ENCODE measurements at places on chromosomes 3 and 15. TPM values are rescaled to one million over a fixed set of nuclear protein-coding genes. Genes with fewer than 3 reads are reported as not detected.

DNA sequence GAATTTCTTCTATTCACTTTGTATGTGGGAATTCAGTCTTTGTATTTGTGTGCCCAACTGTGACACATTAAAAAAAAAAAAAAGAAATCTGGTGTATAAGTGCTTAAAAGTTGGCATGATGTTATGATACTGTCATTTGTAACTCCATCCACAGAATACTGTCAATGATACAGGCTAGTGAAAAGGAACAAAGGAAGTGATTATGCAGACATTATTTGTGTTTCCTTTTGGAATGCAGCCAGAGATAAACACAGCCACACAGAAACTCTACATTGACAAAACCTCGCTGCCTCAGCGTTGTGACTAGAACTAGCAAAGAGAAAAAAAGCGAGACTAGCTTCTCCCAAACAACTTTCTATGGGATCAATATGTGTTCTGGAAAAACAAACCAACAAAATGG lies 519.2 kb upstream of the AGTR1 start:
- no peak for DNase-seq

DNA sequence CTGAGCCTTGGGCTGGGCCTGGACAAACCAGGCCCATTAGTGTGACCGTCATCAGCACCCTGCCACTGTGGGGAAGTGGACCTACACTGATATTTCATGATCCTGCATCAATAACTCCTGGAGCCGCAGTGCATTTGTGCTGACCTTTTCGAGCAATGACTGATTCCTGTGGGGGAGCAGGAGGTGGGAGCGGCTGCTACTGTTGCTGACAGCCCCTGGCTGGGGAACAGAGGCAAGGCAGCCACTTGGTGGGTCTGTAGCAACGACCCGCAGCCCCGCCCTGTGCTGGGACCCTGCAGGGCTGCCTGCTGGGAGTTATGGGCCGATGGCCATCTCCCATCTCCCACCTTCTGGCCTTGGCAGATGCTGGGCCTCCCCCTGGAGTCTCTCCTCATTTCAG lies 42.1 kb downstream of the CCDC33 start:
- no peak for DNase-seq

GRCh38 chr3:130748467-130748861 lies 1.8 kb upstream of the PIK3R4 start:
- DNase-seq = no peak

DNA sequence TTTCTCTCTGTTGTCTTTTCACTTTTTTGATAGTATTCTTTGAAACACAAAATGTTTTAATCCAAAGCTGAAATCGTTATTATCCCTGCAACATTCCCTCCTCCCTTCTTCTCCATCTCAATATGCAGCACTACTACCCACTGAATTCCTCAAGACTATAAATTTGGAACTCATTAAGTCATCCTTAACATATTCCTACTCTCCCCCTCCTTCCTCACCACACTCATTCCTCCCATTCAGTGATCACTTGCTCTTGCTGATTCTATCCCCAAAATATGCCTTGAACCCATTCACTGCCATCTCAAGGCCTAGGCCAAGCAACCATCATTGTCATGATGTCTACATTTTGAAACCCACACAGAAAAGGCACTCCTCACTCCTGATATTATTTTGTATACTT lies 2.4 kb upstream of the PIK3R4 start:
- no peak for DNase-seq

- DNase-seq = no peak
Measured at GRCh38 chr15:81209635-81210034, 13.0 kb downstream of the IL16 start.

DNA sequence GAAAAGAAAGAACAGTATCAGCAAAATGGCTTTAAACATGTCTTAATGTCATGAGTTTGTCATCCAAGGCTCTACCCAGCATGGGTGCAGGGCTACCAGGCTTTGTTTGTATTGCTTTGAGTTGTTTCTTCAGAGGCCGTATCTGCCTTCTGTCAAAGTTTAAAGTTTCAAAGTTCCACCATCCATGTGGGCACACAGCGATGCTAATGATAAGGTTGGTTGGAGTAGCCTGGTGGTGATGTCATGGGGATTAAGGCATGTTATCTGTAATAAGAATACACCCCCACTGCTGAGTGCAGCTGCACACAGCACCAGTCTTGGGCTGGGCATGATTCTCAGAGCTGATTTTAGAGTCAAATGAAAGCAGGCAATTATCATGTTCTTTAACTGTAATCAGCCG lies 72.0 kb upstream of the LRTM1 start:
- DNase-seq = no peak

DNA sequence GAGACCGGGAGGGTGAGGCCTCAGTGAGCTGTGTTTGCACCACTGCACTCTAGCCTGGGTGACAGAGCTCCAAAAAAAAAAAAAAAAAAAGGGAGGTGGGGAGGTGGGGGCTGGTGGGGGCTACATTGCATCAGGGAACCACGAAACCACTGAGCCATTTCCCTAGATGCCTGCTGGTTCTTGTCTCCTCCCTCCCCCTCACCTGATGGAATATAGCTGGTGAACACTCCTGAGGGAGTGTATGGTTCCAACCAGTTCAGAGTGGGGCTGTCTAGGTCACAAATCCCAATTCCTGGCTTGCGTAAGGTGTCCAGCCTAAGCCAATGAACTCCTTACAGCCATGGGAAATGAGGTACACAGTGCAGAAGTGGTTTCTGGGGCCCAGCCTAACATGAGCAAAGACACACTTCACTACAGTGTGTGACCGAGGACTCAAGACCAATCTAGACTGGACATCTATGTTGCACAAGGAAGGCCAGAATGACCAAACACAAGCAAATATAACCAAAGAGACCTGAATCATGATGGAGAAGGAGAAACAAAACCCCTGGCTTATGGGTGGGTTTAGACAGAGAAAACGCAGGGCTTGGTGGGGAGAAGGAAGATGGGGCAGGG lies 39.1 kb upstream of the OSBPL11 start:
- no peak for DNase-seq

- no peak for DNase-seq
Measured at GRCh38 chr15:69748131-69748530, 295.5 kb downstream of the RPLP1 start.

GRCh38 chr3:144424606-144425005 lies 453.0 kb downstream of the DIPK2A start:
- DNase-seq = no peak

DNA sequence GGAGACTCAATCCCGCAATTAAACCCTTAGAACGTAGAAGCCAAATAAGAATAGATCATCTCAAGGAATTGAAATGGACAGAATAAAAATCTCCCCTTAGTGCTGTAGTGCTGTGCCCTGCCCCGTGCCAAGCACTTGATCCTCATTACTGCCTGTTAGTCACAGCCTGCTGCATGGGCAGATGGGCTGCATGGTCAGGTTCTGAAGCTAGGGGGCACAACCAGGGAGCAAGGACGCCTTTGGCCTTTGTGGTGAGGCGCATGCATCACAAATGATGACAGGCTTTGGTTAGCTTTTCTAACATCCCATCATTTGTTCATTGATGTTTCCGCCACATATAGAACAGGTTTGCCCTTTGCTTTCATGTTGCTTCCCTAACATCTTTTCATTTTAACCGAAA lies 336.3 kb upstream of the ADAMTS9 start:
- DNase-seq = no peak

DNA sequence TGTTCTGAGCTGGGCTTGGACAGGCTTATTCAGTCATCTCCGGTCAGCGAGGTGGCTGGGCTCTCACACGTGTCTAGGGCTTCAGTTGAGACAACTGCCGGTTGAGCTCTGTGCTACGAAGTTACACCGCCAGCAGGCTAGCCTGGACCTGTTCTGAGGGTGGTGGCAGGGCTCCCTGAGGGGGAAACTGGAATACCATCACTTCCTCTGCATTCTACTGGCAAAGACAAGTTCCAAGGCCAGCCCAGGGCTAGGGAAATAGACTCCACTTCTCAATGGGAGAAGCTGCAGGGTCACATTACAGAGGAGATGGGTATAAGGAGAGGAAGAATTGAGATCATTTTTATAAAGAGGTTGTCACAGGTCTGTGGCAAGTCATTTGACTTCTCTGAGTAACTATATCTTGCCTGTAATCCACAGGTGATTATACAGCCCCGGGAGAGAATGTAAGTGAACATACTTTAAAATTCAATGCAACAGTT lies 106.8 kb upstream of the IL12A start:
- no peak for DNase-seq

GRCh38 chr15:47266566-47266965 lies 450.7 kb upstream of the SEMA6D start:
- DNase-seq = no peak

DNA sequence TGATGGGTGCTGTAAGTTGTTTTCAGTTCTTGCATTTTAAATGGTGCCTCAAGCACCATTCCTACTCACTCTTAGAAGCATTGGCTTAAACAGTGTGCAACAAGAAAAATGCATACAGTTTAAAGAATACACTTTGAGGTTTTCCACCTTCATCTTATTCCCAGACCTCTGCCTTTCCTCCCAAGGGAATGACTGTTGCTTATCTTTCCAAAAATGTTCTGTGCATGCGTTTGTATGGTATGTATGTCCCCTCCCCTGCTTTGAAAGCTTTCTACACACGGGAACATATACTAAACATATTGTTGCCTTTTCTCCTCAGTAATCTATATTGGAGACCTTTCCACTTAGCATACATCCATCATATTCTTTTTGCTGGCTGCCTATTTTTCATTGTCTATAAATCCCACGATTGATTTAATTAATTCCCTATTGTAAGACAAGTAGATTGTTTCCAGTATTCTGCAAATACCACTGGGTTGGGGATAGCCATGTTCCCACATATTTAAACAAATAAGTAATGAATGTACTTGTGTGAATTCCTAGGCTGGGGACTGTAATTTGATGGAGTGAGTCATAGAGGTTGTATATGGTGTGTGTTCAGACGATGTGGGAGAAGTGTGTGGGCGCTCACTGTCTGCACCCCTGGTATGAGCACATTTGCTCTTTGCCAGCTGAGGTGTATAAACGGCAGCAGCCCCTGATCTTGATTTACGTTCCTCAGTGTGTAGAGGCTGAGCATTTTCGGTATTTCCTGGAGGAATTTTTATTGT lies 5.8 kb downstream of the TRAK1 start:
- no peak for DNase-seq

Gene A4GNT
- total RNA-seq = not detected

Gene RARRES1
- not detected for total RNA-seq

Gene CHRNA5
- total RNA-seq = 4.4 TPM

Gene PCSK6
- total RNA-seq = not detected

Gene VWA5B2
- not detected for total RNA-seq

Gene ADAMTS17
- 0.59 TPM for total RNA-seq

Gene CELSR3
- 4.4 TPM for total RNA-seq

Gene LDHAL6B
- not detected for total RNA-seq
